ENCODE measurements at places on chromosomes 12 and 14.

DNA sequence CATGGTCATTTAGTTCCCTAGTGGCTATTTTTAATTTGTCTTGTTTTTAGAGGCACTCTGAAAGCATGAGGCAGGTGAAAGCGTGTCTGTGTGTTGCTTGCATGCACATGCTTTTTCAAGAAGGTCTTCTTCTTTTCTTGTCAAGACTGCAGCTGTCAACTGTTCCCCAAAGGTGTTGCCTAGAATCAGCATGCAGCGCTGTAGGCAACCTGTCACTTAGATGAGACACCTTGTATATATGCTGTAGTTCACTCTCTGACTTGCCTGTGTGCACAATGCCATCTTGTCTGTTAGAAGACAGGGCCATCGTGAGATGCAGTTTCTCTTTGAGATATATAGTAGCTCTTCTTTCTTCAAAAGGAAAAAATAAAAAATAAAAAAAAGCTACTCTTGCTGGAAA lies 885.7 kb downstream of the DIO2 start:
- no peak for DNase-seq

DNA sequence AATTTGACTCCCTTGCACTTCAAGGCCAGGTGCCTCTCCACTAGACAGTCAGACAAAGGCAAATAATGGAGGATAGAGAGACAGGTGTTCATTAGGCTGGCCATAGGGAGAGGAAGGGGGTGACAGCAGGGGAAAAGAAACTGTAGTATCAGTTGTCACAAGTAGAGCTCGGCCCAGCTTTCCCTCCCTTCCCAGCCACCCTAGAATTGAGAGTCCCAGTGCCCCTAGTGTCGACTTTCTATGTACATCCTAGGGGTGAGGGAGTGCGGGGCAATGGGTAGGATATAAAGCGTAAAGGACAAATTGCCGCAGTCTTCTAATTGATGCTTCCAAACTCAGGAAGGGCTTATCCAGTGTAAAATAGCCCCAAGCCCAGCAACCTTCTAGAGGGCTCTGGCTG lies 39.0 kb downstream of the BAZ2A start:
- no peak for DNase-seq

DNA sequence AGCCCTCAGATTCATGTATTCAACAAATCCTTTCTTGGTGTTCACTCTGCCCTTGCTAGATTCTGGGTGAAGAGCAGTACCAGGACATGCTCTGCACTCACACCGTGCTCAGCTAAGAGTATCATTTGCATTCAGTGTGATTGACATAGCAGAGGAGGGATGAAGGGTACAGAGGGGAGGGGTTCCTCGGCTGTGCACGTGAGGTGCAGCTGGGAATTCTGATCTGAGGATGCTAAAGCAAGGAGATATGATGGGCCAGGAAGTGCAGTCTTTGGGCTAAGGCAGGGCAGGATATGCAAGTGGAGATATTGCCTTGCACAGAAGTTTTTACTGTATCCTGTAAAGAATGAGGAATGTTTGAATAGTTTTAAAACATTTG lies 108.6 kb downstream of the FGD4 start:
- DNase-seq = no peak

GRCh38 chr12:32034045-32034444 lies 72.6 kb upstream of the BICD1 start:
- peak; percentile 41 for DNase-seq

GRCh38 chr14:89440986-89441909 lies 24.2 kb upstream of the FOXN3 start:
- DNase-seq = no peak

DNA sequence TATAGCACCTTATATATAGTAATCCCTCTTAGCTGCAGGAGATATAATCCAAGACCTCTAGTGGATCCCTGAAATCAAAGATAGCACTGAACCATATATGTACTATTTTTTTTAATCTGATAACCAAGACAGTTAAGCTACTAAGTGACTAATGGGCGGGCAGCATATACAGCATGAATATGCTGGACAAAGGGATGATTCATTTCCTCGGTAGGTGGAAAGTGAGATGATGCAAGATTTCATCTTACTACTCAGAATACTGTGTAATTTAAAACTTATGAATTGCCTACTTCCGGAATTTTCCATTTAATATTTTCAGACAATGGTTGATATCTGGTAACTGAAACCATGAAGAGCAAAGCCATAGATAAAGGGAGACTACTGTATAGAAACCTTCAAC lies 36.2 kb downstream of the PRMT8 start:
- DNase-seq = peak; percentile 74

- no peak for DNase-seq
These were observed 12.8 kb downstream of the SLC4A8 start for GRCh38 chr12:51437431-51437830.

DNA sequence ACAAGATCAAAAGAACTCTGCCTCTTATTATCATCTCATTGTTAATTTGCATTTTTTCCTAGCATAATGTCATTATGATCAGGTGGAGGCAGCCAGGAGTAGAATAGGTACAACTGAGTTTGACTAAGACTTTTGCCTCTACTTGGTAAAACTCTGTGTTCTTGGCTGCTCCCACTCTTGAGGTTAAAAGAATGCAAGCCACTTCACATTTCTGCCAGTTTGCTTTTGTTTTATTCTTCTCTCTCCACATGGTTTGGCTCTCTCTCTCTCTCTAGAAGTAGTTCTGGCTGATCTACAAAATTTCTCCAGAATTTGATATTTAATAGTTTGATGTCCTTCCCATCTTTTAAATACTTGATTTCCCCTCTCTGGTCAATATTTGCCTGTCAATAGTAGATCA lies 170.7 kb upstream of the E2F7 start:
- no peak for DNase-seq

GRCh38 chr14:95008445-95009217 lies 148.7 kb downstream of the DICER1 start:
- no peak for DNase-seq

- DNase-seq = no peak
These were observed 107.4 kb downstream of the AEBP2 start for GRCh38 chr12:19546611-19547162.

DNA sequence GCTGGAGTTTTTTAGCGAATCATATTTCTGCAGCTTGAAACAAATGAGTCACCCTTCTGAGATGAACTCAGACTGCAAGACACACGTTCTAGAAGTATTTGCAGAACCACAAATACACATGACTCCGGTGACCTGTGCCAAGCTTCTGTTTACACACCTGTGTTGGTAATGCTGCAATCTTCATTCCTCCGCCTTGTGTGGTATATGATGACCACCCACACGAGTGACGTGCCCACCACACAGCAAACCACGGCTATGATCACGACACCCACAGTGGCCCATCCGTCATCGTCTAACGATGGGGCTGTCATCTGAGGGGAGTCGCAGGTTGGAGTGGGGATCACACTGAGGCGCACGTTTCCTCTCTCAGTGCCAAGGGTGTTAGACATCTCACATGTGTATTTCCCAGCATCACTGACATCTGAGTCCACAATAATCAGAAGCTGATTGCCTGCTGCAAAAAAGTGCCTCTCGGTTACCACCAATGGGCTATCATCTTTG lies 43.0 kb downstream of the LRIG3 start:
- DNase-seq = peak; percentile 88

- DNase-seq = peak; percentile 34
These were observed 91.9 kb upstream of the CPM start for GRCh38 chr12:69024907-69025306.

GRCh38 chr14:61695695-61696527 lies 598 bp downstream of the HIF1A start:
- peak; percentile 70 for DNase-seq

- peak; percentile 28 for DNase-seq
These were observed 71.5 kb downstream of the EP400 start for GRCh38 chr12:132021031-132021871.

GRCh38 chr14:24353559-24354481 lies 14.0 kb upstream of the RIPK3 start:
- DNase-seq = peak; percentile 77

DNA sequence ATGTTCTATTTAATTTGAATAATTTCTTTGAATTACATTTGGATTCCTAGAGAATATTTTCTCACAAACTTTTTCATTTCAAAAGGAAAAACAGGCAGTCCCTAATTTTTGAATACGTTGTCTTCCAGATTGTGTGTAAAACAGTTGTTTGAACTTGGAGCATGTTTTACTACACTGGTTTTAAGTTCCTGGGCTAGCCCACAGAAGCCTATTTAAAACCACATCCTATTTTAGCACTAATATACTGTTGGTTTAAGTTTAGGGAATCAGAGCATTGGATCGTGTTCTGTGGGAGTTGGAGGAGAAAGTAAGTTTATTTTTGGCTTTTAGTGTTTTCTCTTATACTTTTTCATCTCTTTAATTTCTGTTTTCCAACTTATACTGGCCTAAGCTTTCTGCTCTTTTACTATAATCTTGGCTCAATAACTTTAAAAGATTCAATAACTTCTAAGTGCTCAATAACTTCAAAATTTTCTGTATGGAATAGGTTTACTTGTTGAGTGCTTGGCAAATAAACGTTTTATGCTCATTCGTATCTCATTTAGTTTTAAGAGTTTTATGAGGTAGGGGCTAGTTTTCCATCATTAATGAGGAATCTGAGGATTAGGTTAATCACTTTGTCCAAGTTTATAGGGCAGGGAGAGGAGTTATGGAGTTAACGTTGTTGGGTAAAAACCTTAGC lies 14.9 kb downstream of the LEMD3 start:
- no peak for DNase-seq

DNA sequence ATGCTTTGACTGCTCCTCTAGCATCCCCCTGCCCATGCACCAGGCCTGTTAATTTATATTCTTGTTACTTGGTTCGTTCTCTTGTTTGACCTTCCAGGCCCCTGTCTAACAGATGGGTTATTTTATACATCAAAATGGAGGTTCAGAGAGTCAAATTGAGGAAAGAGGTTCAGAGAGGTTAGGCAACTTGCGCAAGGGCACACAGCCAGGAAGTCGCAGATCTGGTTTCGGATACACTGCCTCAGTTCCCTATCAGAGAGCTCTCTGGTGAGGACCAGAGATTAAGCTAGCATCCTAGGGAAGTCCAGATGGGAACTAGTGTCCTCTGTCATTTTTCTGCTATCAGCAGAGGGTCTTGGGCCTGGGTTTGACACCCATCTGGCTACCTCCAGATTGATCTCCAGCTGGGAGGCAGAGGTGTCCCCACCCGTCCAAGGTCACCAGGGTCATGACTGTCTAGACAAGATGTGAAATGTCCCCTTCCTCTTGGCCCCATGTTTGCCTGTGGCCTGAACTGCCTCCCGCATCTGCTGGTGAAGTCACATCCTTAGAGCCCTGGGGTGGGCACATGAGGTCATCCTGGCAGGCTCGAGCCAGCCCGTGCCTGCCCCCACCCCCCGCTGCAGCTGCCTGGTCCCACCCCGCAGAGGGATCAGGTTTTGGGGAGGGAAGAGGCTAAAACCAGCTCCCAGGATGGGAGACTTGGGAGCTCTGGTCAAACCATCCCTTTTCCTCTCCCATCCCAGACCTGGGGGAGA lies 84.3 kb upstream of the NCOR2 start:
- no peak for DNase-seq

DNA sequence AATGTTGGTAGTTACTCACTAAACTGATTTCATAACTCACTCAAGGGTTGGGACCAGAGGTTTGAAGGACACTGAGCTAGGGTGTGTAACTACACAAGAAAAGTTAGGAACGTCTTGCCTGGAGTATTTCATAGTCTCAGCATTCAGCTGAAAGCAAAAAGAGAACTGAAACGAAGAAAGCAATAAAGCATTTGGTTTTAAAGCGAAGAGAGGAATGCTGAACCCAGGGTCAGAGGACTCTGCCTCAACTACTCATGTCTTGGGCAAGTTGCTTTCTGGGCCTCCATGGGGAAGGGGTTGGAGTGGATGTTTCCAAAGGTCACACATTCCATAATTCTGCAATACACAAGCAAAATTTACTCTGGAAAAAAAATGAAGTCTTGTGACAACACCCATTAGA lies 1.4 kb downstream of the GNS start:
- peak; percentile 19 for DNase-seq

GRCh38 chr12:69007101-69007854 lies 74.3 kb upstream of the CPM start:
- DNase-seq = peak; percentile 56

GRCh38 chr14:38866461-38866860 lies 236.6 kb downstream of the SEC23A start:
- DNase-seq = no peak

DNA sequence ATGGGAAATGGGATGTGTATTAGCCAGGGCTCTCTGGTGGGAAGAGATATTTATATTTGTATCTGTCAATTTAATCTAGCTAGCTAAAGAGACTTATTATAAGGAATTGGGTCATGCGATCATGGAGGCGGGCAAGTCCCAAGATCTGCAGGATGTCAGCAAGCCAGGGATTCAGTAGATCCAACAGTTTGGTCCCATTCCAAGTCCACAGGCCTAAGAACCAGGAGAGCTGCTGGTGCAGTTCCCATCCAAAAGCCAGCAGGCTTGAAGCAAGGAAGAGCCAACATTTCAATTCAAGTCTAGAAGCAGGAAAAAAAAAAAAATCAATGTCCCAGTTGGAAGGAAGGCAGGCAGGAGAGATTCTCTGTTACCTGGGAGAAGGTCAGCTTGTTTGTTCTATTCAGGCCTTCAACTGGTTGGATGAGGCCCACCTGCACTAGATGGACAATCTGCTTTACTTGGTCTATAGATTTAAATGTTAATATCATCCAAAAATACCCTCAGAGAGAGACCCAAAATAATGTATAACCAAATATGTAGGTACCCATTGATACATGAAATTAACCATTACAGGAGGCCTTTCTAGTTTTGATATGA lies 60.7 kb upstream of the BCAT1 start:
- DNase-seq = no peak

GRCh38 chr12:90519285-90519684 lies 435.7 kb downstream of the CCER1 start:
- DNase-seq = no peak

DNA sequence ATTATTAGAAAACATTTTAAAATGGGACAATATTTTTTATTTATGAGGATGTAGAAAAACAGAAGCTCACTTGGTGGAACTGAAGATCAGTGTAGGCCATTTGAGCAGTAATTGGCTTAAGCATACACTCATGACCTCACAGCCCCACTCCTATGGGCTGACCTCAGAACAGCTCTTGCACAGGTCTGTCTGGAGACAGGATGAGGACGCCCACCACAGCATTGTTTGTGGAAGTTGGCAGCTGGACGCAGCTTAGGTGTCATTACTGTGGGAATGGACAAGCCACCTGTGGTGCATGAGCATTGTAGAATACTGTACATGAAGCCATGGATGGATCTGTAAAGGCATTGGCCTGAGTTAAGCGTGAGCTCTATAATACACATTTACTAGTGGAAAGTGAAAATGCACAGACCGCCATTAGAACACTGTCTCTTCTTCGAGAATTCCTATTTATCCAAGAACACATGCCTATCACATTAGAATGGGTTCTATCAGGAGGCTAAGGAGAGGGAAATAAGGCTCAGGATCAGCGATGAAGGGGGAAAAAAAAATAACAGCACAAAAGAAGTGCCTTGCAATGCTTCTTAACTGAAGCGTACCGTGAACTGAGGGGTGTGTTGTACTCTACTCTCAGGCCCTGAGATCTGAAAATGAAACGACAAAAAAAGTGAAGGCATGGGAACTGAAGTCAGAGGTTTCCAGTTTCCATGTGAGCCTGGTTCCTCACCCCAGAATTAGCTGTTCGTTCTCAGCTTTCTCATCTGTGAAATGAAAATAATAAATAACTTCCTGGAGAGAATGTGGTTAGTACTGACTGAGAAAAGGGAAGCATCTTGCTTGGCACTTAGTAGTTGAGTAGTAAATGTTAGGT lies 33.6 kb downstream of the KCNA1 start:
- DNase-seq = no peak
